Neuronal stem cell (in vitro differentiated cells): ENCODE measurements at places on chromosomes 3 and 15.

DNA sequence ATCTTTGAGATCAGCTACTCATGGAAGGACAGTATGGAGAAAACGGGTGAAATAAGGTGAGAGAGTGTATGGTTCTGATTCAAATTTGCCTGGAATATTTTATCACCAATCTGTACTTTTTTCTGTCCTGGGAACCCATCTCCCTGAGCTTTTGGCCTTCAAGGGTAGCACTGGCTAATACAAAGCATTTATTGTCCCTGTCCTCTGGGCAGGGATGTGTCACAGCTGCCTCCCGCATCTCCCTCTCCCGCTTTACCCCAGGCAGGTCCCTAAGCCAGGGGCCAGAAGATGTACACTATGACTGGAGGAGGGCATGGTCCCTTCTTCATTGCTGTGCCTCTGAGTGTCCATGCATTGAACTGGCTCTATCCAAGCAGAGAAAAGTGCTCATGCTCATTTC, 201.7 kb upstream of the CHRNA7 start:
- DNase-seq: no peak

DNA sequence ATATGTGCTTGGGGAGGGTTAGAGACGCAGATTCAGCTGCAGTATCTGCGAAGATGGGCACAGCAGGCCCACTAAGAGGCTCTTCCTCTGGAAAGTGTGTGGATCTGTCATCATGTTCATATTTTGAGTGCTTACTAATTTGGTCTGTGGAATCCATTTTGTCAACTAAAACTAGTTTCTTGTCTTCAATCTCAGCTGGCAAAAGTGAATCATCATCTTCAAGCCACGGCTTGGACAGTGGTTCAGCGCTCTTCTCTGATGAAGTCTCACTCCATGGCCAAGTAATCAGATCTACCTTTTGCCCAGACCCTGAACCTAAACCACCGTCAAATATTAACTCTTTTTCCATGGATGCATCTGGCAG, 76.2 kb downstream of the IMPG2 start:
- DNase-seq: no peak

DNA sequence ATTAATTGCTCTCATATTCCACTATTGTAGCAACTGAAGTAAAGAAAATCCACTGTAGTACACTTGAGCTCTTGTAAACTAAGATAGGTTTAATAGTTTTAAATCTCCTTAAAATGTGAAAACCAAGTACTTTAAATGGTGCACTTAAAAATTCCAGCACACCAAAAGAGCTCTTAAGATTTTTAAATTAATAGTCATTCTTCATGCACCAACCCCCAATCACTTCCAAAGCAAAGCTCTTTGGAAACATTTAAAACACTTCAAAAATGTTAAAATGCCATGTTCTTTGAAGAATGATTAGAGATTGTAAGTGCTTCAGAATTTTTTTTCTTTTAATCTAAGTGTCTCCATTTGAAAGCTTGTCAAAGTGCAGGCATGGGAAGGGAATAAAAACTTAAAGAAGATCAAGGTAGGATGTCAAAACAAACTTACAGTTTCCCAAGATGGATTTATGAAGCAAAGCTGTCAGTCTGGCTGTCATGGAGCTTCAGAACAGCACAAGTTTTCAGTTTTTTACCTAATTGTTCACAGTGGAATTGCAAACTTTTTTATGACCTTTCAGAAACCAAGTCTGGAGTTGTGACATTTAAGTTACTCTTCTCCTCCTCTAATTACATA, 84.3 kb downstream of the ARPP21 start:
- no peak for DNase-seq

DNA sequence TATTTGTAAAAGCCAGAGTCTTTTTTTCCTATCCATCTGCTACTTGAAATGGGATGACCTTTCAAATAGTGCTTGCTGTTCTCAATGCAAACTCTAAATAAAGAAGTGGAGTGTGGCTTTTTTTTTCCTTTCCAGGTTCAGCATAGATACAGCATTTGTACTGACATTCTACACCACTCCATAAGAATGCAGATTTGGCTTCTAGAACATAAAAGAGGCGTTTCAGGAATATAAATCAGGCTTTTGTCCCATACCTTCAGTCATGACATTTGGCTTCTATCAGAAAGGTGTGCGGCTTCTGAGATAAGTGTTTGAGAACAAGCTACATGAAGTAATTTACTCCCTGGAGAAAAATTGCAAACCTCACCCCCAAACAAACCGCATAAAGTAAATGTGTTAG, 553.1 kb downstream of the FHIT start:
- no peak for DNase-seq
